ENCODE measurements at places on chromosomes 7 and 10.

- DNase-seq, result no peak
Observed at GRCh38 chr10:59896191-59896590, 10.2 kb downstream of the CCDC6 start.

GRCh38 chr7:1691096-1691495 is 21.0 kb downstream of the ELFN1 start:
- DNase-seq, result no peak

GRCh38 chr7:121302214-121302745 is 26.5 kb upstream of the WNT16 start:
- DNase-seq, result no peak

DNA sequence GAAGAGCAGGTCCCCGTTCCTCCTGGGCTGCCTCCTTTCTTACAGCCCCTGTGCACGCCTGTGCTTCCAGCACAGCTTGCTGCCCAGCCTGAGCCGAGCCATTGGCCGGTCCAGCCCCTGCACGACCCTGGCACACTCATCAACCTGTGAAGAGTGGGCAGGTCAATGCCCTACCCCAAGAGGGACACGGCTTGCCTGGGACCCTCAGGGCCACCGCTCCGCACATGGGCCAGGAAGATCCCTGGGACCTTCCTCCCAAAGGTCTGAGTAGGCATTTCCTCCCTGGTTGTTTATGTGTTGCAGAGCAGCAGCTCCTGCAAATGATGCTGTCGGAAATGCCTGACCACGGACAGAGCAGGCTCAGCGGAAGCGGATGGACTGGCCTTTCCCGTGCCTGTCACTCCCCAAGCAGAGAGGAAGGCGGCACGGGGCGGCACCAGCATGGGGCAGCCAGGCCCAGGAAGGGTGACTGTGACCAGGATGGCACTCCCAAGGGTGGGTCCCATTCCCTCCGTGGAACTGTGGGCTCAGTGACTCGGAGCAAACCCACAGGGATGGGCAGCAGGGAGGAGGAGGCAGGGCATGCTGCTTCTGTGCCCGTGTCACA is 252.5 kb downstream of the TNS3 start:
- no peak for DNase-seq

- no peak for DNase-seq
Observed at GRCh38 chr10:86335831-86336230, 30.8 kb downstream of the GRID1 start.

DNA sequence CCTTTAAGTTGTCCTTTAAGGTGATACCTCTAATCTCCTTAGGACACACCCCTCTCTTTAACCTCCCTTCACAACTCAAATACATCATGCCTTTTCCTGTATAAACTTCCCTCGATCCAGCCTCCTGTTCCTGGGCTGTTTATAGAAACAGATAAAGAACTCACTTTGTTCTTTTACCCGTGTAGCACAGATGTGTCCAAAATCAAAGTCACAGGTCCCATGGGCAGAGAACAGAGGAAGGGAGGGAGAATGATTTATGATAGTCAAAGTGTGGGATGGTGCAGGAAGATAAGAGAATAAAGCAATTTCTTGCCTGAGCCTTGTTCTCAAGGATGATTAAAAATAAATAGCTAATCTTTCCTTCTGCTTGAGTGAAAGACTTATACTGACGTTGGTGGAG is 50.3 kb upstream of the CABCOCO1 start:
- DNase-seq, result no peak
